ENCODE measurements at places on chromosomes 7 and 10.

- H3K27ac ChIP-seq, result no peak overlapping the region
- H3K4me3 ChIP-seq, result no peak overlapping the region
- no peaks in the 10 kb centered on the region for H3K36me3 ChIP-seq
- no peak for DNase-seq
Measured at GRCh38 chr7:12378389-12378788, 25.3 kb downstream of the VWDE start.

- no peaks in the 10 kb centered on the region for H3K36me3 ChIP-seq
- H3K27ac ChIP-seq, result no peak overlapping the region
- H3K4me3 ChIP-seq, result no peak overlapping the region
- DNase-seq, result no peak
Measured at GRCh38 chr10:110684800-110685446, 40.8 kb downstream of the RBM20 start.

GRCh38 chr10:88097536-88097935 is 234.1 kb downstream of the PTEN start:
- no peak for DNase-seq
- H3K4me1 ChIP-seq, result peaks cover 3% of the 10 kb centered on the region
- no peak overlapping the region for H3K27ac ChIP-seq
- no peaks in the 10 kb centered on the region for H3K36me3 ChIP-seq

DNA sequence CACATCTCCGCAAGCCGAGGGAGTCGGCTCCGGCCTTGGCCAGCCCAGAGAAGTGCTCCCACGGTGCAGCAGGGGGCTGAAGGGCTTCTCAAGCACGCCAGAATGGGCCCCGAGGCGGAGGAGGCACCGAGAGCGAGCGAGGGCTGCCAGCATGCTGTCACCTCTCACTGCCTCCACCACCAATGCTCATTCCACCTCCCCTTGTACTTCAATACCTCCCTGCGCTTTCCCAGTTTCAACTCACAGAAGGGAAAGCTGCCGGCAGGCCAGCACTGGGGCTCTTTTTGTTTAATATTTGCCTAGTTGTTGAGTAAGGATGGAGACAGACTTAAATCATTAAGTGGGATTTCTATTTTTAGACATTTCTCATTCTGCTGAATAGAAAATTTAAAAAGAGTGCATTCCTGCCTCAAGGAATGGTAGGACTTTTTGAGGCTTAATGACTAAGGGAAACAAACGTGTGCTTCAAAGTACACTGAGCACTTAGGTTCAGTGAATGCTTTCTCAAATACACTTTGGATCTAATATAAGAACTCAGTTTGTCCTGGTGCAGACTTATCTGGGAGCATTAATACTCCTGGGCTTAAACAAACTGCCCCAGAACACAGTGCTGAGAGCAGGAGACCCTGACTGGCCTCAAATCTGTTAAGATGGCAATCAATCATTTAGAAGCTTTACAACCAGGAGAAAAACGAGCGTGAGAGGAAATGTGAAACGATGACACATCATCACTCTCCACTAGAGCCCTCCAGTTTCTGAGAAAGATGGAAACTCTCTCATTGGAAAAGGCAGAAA is 131.2 kb downstream of the RALA start:
- peaks cover 4% of the 10 kb centered on the region for H3K36me3 ChIP-seq
- H3K27me3 ChIP-seq, result no peaks in the 10 kb centered on the region
- H3K27ac ChIP-seq, result peak overlapping the region; percentile 88
- H3K4me1 ChIP-seq, result peaks cover 25% of the 10 kb centered on the region
- peak overlapping the region; percentile 50 for H3K4me3 ChIP-seq

GRCh38 chr7:46948716-46949115 is 633.2 kb downstream of the TNS3 start:
- H3K4me3 ChIP-seq, result no peak overlapping the region
- no peak overlapping the region for H3K27ac ChIP-seq
- H3K36me3 ChIP-seq, result no peaks in the 10 kb centered on the region
- peaks cover 2% of the 10 kb centered on the region for H3K4me1 ChIP-seq
- H3K27me3 ChIP-seq, result no peaks in the 10 kb centered on the region
- DNase-seq, result no peak

DNA sequence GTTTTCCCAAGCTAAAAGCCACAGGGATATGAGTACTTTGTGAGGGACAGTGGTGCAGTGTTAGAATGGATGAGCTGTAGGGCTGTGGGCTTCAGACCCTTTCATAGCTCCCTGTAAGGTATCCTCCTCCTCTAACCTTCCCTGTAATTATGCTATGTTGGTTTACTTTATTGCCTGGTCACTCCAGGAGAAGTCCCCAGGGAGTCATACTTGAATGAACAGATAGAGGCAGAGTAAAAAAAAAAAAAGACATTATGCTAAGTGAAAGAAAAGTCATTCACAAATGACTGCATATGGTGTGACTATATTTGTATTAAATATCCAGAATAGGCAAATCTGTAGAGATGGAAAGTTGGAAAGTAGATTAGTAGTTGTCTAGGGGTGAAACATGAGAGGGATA is 434.4 kb downstream of the AUTS2 start:
- H3K27me3 ChIP-seq, result no peaks in the 10 kb centered on the region
- H3K4me3 ChIP-seq, result no peak overlapping the region
- H3K4me1 ChIP-seq, result peaks cover 34% of the 10 kb centered on the region
- H3K36me3 ChIP-seq, result peaks cover 3% of the 10 kb centered on the region
- no peak overlapping the region for H3K27ac ChIP-seq
